ENCODE measurements at places on chromosomes 3 and 15.

GRCh38 chr3:105594219-105594618 lies 227.5 kb downstream of the ALCAM start:
- DNase-seq = no peak

DNA sequence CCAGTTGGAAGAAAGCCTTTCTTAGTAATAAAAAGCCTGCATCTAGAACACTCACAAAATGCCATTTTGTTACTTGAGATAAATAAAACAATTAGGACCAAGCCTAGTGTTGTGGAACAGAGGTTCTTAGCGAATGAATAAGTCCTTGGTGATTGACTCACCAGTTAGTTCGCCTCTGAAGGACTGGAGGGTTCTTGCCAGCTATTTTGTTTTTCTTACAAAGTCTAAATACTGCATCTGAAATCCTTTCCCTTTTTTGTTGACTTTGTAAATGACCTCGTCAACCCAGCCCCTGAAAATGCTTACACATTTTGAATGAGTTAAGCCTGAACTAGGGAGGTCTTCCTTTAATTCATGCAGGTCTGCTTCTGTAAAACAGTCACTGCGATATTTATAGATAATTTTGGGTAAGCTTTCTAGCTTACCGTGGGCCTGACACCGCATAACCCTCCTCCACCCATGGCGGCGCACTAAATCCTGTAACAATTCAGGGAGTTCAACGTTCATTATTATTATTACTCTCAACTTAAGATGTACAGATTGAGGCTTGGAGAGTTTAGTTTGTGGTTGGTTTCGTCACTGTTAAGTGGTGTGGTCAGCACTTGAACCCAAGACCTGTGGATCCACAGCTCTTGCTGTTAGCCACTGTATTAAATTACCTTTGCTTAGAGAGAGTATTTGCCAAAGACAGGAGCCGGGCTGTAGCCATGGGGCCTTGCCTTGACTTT lies 45.0 kb upstream of the SACM1L start:
- DNase-seq = no peak

DNA sequence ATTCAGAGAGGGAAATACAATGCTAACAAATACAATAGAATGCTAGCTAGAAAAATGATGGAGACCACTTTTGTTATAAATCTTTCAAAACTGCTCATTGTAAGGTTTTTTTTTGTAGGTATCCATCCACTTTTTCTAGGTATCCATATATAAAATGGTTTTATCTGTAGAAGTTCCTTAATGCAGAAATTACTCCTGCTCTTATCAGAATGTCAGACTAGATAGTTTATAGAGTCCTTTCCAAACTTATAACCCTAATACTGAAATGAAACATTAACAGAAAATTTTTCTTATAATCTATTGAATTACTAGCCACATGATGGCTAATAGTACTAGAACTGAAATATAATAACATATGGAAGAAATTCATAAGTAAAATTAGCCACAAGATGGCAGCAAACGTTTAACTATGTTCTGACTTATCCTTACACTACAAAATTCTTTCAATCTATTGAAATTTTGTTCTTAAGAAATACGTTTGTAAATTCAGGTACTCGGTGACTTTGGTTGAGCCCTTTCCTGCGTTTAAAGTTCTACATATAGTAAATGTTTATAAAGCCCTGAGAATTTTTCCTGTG lies 58.5 kb downstream of the ECT2 start:
- no peak for DNase-seq

- DNase-seq = no peak
Measured at GRCh38 chr15:90869601-90870353, 1.4 kb downstream of the FURIN start.

- no peak for DNase-seq
Measured at GRCh38 chr3:138188013-138188730, 1.1 kb downstream of the ARMC8 start.

DNA sequence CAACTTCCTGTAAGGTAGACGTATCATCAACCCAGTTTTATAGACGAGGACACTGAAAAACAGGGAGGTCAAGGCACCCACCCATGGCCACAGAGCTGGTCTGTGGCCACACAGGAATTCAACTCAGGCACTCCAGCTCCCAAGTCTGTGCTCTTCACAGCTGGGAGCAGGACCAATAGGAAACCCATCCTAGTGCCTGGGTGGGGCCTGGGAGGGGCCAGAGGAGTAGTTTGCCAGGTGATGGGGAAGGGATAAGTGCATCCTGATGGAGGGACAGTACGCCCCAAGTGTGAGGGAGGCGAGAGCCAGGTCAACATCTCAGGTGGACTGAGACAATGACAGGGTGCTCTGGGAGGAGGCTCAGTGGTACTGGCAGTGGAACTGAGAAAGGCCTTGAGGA lies 22.0 kb downstream of the KIF9 start:
- no peak for DNase-seq

- DNase-seq = no peak
Measured at GRCh38 chr3:134611516-134611915, 39.3 kb downstream of the KY start.

GRCh38 chr3:12879191-12879815 lies 37.9 kb upstream of the RPL32 start:
- no peak for DNase-seq

DNA sequence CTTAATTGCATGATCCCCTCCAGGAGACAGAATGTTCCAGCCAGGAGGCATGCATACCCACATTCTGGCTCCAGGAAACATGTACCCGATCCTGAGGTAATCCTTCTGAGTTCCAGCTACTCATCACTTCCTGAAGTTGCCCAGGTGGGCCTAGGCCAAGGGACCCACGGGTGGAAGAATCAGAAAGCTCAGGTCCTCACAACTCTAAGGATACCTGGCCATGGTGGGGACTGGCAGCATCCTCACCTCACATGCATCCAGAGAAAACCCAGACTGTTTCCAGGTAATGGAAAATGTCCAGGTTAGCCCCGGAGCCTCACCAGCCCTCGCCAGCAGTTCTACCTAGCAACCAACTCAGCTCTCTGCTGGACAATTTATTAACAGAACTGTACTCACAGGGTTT lies 78.2 kb downstream of the DAPK2 start:
- no peak for DNase-seq

GRCh38 chr3:126394977-126395321 lies 240 bp downstream of the CFAP100 start:
- no peak for DNase-seq

GRCh38 chr3:194091141-194091540 lies 44.8 kb upstream of the HES1 start:
- DNase-seq = no peak

DNA sequence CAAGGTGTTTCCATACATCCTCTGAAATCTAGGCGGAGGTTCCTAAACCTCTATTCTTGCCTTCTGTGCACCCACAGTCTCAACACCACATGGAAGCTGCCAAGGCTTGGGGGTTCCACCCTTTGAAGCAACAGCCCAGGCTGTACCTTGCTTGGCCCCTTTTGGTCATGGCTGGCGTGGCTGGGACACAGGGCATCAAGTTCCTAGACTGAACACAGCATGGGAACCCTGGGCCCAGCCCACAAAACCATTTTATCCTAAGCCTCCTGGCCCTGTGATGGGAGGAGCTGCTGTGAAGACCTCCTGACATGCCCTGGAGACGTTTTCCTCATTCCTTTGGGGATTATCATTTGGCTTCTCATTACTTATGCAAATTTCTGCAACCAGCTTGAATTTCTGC lies 739.0 kb upstream of the NECTIN3 start:
- DNase-seq = no peak

DNA sequence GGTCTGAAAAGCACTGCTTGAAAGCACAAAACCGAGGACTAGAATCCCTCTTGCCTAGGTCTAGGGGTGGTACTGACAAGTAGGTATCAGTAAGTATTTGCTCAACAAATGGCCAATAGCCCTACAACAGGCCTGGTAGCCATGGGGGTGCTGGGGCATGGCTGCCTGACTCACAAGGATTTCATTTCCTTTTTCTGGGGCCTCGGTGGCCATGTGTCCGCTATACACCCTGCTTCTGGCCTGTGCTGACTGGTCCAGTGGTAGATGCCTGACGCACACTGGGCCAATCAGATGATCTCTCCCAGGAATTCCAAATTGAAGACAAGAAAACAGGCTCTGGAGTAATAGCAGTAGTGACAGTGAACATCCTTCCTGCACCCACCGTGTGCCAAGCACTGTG lies 29.4 kb downstream of the MELTF start:
- DNase-seq = no peak

GRCh38 chr3:102037791-102038190 lies 188.5 kb downstream of the NFKBIZ start:
- DNase-seq = no peak

- no peak for DNase-seq
Measured at GRCh38 chr3:67067251-67067650, 69.1 kb downstream of the KBTBD8 start.

DNA sequence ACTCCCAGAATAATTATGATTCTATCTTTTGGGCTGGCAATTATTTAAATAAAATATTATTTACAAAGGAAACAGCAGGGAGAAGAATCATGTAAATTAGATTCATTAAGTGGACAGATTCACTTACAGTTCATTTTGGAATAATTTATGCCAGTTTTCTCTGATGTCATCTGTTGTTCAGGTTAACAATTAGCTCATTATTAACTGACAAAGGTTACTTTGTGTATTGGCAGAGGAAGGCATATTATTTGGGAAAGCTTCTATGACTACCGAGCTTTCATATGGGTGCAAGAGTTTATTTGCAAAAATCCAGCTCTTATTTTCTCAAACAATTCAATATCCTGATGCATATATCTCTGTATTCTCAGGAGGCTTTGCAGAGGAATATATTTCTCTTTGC lies 224.4 kb downstream of the CHST2 start:
- no peak for DNase-seq

GRCh38 chr3:188309437-188310269 lies 155.7 kb downstream of the LPP start:
- DNase-seq = no peak

DNA sequence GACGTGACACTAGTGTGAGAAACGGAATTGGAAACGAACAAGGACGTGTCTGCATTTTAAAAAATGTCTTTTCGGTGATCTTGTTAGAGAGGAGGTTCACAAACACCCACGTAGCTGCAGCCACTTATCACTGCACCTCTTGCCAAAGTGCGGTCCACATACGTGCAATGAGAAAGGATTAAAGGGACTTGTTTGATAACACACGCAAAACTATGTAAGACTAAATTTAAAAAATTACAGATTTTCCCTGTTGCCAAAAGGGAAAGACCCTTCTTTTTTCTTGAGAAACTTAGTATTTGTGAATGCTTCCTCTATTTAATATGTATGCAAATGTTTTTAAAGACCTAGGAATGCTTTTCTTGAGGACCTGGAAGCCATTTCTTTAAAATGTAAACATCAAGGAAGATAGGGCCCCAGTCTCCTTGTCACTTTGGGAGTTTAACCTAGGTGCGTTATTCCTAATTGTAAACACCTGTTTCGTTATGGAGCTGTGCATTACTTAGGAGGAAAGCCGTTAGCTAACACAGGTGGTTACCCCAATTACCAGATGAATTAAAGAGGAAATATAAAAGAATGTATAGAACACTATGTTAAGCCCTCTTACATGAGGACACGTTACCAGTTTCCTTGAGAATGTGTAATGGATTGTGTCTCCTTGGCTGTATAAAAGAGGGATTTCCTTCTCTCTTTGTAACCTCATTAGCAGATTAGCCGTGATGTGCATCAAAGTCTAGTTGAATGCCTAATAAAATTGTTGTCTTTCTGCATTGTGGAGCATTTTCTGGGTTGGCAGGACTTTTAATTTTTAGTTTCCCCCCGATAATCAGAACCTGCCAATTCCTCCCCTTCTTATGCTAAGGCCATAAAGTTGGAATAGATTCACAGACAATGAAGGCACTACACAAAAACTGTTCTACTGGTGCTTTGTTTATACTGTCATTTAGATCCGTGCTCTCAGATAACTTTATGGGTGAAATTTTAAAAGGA lies 1.0 kb downstream of the LEKR1 start:
- no peak for DNase-seq

DNA sequence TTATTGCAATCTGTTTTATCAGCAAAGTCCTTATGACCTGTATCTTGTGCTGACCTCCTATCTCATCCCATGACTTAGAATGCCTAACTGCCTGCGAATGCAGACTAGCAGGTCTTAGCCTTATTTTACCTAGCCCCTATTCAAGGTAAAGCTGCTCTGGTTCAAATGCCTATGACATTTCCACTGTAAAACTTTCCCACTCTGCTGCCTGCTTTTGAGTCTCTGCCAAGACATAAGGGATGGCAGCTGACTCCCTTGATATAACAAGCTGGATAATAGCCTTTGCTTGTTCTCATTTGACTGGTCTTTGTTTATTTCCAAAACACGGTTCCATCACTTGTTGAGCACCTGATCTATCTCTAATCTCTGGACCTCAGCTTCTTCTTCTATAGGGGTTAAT lies 131.9 kb upstream of the STRIT1 start:
- no peak for DNase-seq

- no peak for DNase-seq
Measured at GRCh38 chr3:186098740-186099139, 10.1 kb downstream of the ETV5 start.

DNA sequence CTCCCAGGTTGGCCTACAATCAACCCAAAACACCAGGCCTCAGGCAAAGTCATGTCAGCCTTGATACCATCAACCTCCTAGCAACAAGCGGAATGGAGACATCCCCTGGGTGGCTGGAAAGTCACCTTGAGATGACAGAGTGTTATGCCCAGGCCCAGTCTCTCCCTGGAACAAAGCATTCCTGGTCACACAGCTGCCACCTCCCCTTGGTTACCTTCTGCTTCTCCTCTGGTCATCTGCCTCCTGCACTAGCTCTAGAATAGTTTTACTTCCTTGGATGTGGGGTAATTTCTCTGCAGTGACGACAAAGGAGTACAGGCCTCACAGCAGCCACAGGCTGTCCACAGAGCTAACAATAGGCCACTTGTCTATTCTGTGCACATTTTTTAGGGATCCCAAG lies 114.9 kb downstream of the RFTN1 start:
- no peak for DNase-seq

DNA sequence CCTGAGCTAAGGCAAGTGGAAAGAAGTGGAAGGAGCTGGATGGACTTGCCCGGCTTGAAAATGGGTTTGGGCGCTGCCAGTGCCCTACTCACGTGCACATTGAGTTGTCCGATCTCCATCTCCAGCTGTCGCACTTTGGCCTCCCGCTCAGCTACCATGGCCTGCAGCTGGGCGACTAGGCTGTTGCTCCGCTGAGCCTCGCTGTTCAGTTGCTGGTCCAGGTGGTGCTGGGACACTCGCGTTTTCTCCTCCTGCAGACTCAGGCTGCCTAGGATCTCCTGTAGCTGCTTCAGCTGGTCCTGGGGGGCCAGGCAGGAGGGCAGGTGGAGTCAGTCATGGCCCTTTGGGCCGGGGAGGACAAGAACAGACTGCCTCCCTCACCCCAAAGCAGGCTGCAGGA lies 33.0 kb upstream of the HHATL start:
- DNase-seq = no peak

- no peak for DNase-seq
Measured at GRCh38 chr3:52279596-52279995, 1.1 kb upstream of the WDR82 start.

- no peak for DNase-seq
Measured at GRCh38 chr15:97210277-97210676, 750.2 kb upstream of the ARRDC4 start.

GRCh38 chr3:31014317-31015040 lies 120.0 kb upstream of the GADL1 start:
- DNase-seq = no peak

Data from stimulated activated CD4-positive, alpha-beta T cell treated with anti-CD3 and anti-CD28 coated beads, Interleukin-1b, Interleukin-23, amount 100 ng/mL, for 1 hour (primary cell).